ENCODE measurements at places on chromosomes 11 and 22. TPM values are rescaled to one million over a fixed set of nuclear protein-coding genes. Genes with fewer than 3 reads are reported as not detected.

The RFPL2 gene
- total RNA-seq: not detected

The CRYAB gene
- total RNA-seq: not detected

The ACTN3 gene
- total RNA-seq: not detected

The TNRC6B gene
- 89.6 TPM for total RNA-seq

The LARGE2 gene
- 2.7 TPM for total RNA-seq

The CD59 gene
- 57.0 TPM for total RNA-seq

DNA sequence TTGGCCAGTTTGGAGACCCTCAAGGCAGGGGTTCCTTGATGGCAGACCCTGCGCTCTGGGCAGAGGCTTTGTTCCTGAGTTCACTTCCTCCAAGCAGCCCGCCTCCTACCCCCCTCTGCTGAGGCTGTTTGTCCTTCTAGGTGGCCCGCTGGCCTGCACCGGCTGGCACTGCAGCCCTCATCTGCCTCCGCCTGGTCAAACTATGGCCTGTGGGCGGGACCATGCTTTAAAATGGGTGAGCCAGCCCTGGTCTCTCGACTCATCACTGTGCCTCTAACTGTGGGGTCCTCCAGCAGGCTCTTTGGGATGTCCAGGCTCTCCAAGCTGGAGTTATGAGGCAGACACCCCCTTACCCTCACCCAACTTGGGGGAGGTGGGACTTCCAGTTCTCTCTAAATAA lies 114.1 kb upstream of the SLC22A12 start:
- no peak overlapping the region for H3K4me3 ChIP-seq
- H3K27ac ChIP-seq: no peak overlapping the region
- no peaks in the 10 kb centered on the region for H3K4me1 ChIP-seq
- no peaks in the 10 kb centered on the region for H3K36me3 ChIP-seq
- DNase-seq: no peak

GRCh38 chr11:33582636-33583325 lies 117.8 kb downstream of the C11orf91 start:
- H3K27ac ChIP-seq: no peak overlapping the region
- H3K36me3 ChIP-seq: no peaks in the 10 kb centered on the region
- no peaks in the 10 kb centered on the region for H3K4me1 ChIP-seq
- H3K27me3 ChIP-seq: peaks cover 4% of the 10 kb centered on the region

DNA sequence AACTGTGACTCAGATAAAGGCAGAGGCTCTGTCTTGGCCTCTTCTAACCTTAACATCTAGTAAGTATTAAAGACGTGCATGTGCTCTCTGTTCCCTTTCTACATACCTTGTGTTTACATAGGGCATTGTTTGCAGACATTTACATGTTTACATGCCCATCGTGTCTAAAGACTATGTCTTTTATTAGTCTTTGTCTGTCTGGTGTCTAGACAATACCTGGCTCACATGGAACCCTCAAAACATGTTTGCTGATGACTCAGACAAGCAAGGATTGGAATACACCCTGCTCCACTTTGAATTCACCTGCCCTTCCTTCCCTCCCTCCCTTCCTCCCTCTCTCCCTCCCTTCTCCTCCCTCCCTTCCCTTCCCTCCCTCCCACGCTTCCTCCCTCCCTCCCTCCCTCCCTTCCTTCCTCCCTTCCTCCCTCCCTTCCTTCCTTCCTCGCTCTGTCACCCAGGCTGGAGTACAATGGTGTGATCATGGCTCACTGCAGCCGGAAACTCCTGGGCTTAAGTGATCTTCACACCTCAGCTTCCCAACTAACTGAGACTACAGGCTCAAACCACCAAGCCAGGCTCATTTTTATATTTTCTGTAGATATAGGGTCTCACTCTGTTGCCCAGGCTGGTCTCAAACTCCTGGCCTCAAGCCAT lies 23.7 kb upstream of the SORL1-AS1 start:
- no peaks in the 10 kb centered on the region for H3K27me3 ChIP-seq
- no peak for DNase-seq
- H3K36me3 ChIP-seq: peaks cover 36% of the 10 kb centered on the region
- H3K4me3 ChIP-seq: no peak overlapping the region
- H3K4me1 ChIP-seq: peaks cover 41% of the 10 kb centered on the region
